ENCODE measurements at places on chromosomes 6 and 20.

- DNase-seq: no peak
Observed at GRCh38 chr6:114033606-114034005, 62.7 kb upstream of the HDAC2 start.

GRCh38 chr20:39903806-39904465 lies 785.1 kb downstream of the MAFB start:
- DNase-seq: no peak

DNA sequence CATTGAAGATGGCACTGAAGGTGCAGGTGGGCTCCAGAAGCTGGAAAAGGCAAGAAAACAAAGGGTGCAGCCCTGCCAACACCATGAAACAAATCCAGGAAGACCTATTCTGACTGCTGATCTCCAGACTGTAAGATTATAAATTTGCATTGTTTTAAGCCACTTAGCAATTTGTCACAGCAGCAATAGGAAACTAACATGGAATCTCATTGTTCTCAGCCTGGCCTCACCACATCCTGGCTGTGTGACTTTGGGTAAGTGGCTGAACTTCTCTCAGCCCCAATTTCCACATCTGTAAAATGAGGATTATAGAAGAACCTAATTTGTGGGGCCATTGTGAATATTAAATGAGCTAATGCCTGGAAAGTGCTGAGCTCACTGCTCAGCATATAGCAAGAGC lies 160.4 kb upstream of the MAFB start:
- DNase-seq: no peak

DNA sequence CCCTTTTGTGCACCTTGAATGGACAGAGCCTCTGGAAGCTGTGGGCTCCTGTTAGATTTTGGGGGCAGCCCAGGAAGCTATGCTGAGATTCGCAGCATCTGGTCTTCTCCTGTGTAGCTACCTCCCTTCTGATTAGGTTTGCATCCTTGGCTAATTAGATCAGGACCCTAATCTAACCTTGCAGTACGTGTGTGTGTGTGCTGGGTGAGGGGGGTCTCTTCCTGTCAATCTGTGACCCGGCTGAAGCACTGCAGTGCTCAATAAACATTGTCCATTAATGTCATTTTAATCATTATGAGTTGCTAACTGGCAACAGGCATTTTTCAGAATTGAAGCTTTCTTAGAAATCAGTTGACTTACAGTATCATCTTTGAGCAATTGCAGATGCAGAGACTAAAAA lies 229.1 kb upstream of the STXBP5 start:
- no peak for DNase-seq

DNA sequence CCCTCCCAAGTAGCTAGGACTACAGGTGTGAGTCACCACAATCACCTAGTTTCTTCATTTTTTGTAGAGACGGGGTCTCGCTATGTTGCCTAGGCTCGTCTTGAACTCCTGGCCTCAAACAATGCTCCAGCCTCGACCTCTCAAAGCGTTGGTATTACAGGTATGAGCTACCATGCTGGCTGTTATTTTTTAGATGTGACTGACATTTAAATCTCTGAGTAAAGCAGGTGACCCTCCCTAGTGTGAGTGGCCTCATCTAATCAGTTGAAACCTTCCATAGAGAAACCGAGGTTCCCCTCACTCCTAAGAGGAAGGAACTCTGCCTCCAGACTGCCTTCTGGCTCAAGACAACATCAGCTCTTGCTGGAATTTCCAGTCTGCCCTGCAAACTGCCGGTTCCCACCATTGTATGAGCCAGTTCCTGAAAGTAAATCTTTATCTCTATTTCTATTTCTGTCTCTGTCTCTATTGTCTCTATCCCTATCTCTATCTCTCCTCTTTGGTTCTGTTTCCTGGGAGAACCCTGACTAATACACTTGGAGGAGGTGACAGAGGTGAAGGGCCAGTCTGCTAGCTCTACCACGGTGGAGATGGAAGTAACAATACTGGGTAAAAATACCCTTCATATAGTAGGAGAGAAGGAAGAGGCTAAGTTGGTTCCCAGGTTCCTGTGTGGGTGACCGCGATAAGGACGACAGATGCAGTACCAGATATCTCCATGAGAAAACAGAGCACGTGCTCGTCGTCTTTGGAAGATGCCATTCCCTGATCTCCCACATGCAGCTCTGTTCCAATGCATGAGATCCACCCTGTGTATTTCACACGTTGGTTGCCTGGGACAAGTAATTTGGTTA lies 81.0 kb downstream of the MYB start:
- no peak for DNase-seq

- no peak for DNase-seq
Observed at GRCh38 chr6:159753081-159753872, 8.6 kb upstream of the ACAT2 start.

- DNase-seq: no peak
Observed at GRCh38 chr20:49892817-49893216, 22.5 kb downstream of the SPATA2 start.

DNA sequence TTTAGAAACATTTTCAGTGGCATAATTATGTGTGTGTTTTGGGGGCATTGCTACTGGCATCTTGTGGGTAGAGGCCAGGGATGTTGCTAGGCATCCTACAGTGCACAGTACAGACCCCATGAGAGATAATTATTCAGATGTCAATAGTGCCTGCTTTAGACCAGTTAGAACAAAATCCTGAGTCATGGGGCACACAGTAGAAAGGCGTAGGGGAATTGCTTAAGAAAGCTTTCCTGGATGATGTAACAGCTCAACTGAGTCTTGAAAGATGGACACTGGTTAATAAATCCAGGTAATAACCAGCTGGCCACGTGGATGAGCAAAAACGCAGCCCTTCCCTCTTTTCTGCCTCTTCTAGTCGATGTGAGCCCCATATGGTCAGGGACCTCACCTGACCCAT lies 51.1 kb downstream of the KCNB1 start:
- no peak for DNase-seq

Measured in stimulated activated CD8-positive, alpha-beta memory T cell treated with anti-CD3 and anti-CD28 coated beads, Interleukin-2, amount 100 ng/mL, for 1 hour (primary cell).